ENCODE measurements at places on chromosomes 2 and 18.

DNA sequence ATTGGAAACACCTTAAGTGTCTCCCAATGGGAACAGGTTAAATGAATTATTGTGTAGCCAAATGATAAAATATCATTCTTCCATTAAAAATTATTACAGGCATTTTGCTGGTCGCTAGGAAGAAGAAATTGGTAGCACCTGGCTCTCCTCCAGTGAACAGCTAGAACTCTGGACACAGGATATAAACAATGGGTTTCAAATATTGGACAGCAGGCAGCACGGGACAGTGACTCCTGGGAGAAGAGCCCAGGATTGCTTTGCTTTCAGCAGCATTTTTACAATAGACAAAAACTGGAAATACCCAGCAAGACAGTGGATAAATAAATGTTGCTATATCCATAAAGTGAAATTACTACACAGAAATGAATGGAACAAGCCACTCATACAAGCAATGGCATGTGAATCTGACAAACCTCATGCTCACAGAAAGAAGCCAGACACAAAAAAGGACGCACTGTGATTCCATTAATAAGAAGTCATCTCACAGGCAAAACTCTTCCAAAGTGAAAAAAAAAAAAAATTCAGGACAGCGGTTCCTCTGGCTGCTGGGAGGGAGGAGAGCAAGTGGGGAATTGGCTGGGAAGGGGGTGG lies 50.5 kb downstream of the LAMA1 start:
- DNase-seq: no peak

GRCh38 chr2:112048887-112049286 lies 6.2 kb upstream of the TMEM87B start:
- peak; percentile 57 for DNase-seq

- peak; percentile 43 for DNase-seq
Measured at GRCh38 chr2:181275643-181276070, 181.5 kb upstream of the ITGA4 start.

DNA sequence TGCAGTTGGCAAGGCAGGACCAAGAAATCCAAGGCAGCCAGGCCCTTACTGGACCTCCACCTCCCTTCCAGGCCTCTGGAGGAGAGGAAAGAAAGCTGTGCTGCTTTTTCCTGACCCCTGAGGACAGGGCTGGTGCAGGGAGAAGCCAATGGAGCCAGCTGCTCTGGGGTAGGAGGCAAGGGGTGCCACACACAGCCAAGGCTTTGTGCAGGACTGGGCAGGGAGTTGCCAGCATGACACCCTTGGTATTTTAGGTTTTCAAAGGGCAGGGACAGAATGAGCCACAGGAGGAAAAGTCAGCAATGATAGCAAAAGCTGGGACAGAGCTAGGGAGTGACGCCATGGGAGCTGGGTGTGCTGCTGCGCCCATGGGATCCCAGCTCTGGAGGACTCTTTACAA lies 22.9 kb downstream of the CCT7 start:
- DNase-seq: no peak

DNA sequence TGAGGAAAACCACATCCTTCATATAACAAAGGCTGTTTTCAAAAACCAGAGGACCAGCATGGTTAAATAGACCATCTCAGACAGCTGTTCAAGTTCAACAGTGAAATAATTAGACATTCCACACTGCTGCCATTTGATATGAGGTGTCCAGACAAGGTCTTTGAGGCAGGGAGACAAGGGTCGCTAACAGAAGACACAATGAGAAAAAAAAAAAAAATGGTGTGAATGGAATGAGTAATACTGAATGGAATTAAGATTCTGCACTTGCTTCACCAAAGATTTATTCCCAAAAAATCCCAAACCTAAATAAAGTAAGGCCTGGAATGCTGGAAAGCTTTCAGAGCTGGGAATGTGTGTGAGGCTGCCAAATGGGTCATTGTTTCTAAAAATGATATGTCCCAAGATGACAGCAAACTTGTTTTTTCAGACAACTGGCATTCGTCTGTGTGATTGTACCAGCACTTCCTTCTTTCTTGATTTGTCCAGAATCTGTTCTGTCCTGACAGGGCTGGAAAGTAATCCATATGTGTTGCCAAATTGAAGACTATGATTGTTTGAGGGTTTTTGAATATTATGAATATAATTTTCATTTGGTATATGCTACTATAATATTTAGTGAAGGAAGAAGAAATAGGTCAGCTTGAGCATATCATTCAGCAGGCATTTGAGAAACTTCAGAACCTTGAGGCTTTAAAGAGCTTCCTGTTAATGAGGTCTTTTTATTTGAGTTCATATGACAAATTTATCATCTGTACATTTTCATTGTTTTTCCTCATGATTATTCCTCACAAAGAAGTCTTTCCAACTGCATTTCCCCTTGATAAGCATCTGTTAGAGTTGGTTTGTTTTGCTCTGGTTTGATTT lies 85.2 kb upstream of the ITGA4 start:
- DNase-seq: no peak

Data from CD4-positive, alpha-beta memory T cell (primary cell).